ENCODE measurements at places on chromosomes 13 and 19.

- DNase-seq, result peak; percentile 81
Observed at GRCh38 chr13:35768551-35768950, 292.1 kb upstream of the MAB21L1 start.

GRCh38 chr13:71677124-71677523 is 189.9 kb downstream of the DACH1 start:
- no peak for DNase-seq

DNA sequence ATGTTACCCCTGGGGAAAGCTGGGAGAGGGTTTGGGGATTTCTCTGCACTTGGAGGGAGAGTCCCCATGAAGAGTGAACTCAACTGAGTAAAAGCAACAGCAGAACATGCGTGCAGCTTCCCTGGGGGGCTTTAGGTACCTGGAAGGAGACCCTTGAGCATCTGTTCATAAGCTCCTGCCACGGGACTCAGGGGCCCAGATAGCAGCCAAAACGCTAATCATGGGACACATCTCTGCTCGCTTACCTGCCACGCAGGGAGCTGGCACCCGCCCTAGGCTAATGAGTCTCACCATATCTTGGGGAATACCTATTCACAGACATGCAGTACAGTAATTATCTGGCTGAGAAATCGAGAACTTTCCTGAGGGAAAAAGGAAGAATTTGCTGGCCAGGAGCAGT is 33.9 kb downstream of the PDCD5 start:
- DNase-seq, result no peak

DNA sequence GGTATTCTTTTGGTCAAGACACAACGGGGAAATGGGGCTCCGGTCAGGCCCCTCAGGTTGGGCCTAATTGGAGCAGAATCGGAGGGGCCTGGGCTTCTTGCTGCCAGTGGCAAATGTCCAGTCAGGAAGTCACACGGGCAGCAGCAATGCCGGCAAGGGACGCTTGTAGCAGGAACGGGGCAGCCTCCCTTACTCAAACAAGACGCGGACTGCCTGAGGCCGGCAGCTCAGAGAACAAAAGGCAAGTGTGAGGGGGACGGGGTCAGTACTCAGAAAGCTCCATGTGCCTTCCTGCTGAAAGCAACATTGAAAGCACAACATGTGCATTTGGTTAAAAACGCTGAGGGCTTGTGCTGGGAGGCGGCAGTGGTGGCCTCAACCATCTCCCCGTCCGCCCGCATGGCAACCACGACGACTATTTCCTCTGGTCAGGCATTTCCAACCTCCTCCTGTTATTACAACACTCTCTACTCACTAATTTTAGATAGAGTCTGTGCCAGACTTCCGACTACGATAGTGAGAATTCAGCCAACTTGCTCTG is 20.5 kb upstream of the RASA3 start:
- peak; percentile 57 for DNase-seq

- DNase-seq, result no peak
Observed at GRCh38 chr19:47660435-47660832, 51.5 kb downstream of the BICRA start.

GRCh38 chr13:29978211-29978610 is 127.8 kb upstream of the UBL3 start:
- DNase-seq, result no peak

GRCh38 chr13:26327940-26328725 is 74.2 kb downstream of the CDK8 start:
- no peak for DNase-seq

DNA sequence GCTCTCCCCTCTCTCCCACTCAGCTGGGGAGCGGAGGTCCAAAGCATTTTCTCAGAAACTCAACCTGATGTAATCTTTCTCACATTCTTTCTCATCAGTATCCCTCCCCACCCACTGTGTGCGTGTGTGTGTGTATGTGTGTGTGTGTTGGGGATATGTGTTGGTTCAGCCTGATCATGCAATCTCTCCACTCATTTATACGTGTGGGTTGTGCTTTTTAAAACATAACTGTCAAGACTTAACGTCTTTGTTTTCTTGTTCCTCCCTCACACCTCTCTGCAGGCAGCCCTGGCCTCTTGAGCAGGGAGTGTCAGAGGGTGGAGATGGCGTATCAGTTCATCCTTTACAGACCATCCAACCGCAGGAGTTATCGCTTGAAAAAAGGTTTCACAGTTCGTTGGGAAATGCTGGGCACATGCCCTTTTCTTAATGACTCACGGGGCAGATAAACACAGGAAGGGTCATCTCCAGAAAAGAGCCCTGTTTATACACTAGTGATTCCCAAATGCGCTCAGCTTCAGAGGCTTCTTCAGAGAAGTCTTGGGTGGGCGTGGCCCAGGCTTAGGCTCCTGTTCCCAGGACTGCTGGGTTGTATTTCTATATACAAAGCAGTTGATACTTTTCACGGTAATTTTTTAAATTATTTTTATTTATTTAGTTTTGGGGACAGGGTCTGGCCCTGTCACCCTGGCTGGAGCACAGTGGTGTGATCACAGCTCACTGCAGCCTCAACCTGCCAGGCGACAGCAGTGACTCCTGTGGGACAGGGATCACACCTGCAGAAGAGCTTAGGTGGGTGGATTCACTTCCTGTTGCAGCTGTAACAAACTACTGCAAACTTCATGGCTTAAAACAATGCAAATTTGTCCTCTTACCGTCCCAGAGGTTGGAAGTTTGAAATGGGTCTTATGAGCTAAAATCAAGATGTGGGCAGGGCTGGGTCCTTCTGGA is 60.3 kb downstream of the CCDC70 start:
- no peak for DNase-seq

GRCh38 chr19:4453232-4454179 is 4.1 kb downstream of the UBXN6 start:
- DNase-seq, result no peak

- no peak for DNase-seq
Observed at GRCh38 chr19:50772476-50772875, 2.2 kb downstream of the GPR32 start.

DNA sequence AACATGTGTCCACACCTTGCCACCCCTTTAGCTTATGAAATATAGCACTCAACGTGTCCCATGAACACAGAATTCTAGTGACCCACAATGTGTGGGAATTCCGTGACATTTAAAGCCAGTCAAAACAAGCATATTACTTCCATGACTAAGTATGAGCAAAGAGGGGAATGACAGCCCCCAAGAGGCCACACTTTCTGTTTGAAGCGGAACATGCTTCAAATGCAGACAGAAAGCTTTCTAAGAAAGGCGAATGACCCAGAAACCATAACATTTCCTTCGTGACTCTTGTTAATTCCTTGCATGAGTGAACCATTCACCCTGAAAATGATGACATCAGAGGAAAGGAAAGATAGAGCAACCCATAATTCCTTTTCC is 122.0 kb upstream of the FNDC3A start:
- DNase-seq, result peak; percentile 38
